ENCODE measurements at places on chromosomes 5 and 9. TPM values are rescaled to one million over a fixed set of nuclear protein-coding genes. Genes with fewer than 3 reads are reported as not detected.
A peak's percentile ranks its signal among the peaks of the same experiment; 100 is the strongest.

DNA sequence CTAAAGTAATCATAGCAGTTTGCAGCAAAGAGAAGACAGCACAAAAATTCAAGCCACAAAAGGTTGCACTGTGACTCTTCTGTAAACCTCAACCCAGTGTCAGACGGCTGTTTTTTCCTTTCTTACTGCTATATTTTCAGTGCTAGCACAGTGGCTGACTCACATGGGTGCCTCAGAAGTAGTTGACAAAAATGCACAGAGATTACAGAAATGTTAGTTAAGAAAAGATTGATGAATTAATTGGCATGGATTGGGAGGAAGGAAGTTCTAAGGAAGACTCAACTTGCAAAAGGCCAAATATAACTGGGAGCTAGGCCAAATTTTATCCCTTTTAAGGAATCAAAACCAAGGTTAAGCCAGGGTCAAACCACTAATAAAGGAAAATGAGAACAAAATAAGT is 43.7 kb upstream of the ITGA1 start:
- peak; percentile 2 for DNase-seq

DNA sequence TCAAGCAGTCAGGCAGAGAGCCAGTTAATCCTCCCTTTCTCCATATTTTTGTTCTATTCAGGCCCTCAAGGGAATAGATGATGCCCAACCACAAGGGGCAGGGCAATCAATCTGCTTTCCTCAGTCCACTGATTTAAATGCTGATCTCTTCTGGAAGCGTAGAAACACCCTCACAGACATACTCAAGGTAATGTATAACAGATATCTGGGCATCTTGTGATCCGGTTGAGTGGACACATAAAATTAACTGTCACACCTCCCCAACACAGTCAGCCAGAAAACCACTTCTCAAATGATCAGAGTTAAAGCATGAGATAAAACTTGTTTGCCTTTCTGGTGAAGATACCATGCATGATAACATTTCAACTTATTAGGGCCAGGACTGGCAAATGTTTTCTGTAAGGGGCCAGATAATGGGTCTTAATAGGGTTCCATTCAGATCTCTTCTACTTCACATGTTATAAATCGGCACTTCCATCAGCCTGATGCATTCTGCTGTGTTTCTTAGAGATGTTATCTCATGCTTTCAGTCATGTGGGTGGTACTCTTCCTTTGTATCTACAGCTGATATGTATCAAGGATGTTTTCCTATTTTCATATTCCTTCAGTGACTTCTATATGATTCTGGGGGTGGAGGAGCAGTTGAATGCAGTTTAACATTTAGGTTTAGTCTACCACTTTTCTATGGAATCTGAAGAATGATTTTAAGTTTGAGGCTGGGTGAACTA is 58.9 kb upstream of the CNTLN start:
- DNase-seq = peak; percentile 26

DNA sequence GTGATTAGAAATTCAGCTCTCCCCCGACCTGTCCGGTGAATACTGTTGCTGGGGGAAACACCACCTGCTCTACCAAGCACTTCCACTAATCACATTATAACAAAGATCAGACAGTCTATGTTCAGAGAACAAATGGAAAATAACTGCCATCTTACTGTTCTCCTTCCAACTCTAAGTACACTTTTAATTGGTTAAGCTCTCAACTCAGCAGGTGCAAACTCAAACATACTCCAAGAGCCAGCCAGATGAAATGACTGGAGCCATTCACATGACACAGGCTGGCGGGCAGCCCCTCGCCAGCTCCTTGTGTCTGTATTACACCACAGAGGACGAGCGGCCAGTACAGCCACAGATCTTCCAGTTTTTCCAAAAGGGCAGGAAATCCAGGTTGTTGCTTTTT is 16.1 kb downstream of the LIFR start:
- no peak for DNase-seq

Gene LRRC26
- not detected for total RNA-seq

Gene HK3
- not detected for total RNA-seq

Gene FRMD3
- total RNA-seq = 5.2 TPM

Measured in kidney epithelial cell (primary cell).